ENCODE measurements at places on chromosomes 12 and 14.
A peak's percentile ranks its signal among the peaks of the same experiment; 100 is the strongest.

DNA sequence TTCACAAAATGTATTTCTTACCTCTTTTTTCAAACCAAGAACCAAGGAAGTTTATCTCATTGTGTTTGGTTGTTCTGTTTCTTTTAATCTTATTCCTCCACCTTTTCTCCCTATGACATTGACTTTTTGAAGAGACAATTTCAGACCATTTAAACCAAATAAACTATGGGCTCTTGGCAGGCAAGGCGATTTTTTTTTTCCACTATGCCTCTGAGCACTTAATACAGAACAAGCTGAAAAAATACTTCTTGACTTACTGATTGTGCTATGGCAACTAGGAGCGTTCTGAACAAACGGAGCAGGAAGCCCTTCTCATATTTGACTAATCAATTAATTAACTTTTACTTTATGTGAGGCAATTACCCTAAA lies 98.0 kb downstream of the ZNF664 start:
- no peak for DNase-seq

GRCh38 chr12:62841846-62842245 lies 93.1 kb downstream of the PPM1H start:
- no peak for DNase-seq

GRCh38 chr12:105107171-105107493 lies 399 bp upstream of the WASHC4 start:
- DNase-seq = no peak

DNA sequence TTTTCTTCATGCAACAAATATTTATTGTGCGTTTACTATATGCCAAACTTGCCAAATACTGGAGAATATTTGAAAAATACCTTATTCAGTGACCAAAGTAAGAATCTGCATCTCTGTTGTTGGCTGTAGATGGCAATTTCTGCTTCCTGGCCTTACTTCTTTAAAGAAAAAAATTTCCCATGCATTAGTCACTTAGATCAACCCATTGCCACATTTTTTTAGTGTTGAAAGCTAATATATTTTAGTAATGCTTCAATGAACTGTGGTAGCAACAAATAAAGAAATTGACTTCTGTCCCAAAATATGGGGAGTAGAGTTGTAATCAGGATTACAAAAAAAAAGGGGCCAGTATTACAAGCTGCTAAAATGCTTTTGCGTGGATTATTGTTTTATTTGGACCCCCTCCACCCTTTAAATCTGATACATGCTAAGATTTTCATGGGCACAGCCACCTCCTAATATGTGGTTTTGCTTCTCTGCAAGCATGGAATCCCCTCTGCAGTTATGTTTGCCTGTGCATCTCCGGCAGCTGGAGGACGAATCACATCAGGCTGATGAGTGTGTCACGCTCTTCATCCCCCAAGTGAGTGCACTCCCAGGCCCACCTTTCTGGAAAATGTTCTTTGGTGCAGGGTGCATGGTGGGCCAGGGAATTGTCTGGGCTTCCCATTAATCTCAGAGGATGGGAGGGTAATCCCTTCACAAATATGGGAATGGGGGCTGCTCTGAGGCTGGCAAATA lies 38.1 kb upstream of the PTCSC3 start:
- no peak for DNase-seq

DNA sequence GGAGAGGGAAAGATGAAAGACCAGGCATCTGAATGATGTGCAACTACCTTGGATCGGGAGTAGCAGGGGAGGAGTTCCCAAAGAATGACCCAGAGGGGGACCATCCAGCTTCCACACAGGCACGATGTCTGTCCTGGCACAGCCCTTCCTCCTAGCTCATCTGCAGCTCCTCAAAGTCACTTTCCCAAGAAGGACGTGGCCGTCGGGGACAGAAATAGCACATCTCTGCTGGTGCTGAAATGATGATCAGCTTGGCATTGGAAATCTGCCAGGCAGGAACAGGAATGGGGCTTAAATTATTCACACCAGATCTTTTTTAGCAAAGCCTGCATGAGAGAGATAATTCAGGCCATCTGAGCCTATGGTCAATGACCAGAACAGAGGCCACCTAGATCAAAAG lies 41.7 kb downstream of the TSPAN11 start:
- no peak for DNase-seq

DNA sequence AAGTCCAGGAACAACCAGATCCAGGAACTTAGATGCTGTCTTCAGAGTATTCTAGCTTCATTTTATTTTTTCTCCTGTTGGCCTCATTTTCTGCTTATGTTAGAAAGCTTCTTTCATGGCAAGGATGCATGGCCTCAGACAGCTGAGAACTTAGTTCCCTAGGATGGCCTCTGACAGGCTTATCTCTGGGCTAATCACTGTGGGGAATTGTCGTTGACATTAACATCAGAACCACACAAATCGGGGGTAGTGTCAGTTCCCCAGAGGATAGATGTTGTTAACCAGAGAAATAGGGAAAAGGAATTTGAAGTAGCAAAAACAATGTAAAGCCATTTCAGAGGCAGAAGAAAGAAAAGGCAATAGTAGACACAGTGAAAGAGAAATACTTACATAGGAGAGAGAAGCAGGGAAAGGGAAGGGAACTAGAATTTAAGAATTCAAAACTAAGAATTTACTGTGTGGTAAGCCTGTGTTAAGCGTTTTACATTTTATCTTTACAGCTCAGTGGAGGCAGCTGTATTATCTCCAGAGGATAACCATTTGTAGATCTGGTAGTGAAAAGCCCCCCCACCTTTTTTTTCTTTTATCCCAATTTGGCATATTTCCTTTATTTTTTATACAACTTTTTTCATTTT lies 21.8 kb downstream of the FUT8 start:
- no peak for DNase-seq

GRCh38 chr12:53166837-53167236 lies 13.7 kb upstream of the ZNF740 start:
- no peak for DNase-seq

- DNase-seq = no peak
Observed at GRCh38 chr12:97446895-97447294, 15.7 kb upstream of the RMST start.

DNA sequence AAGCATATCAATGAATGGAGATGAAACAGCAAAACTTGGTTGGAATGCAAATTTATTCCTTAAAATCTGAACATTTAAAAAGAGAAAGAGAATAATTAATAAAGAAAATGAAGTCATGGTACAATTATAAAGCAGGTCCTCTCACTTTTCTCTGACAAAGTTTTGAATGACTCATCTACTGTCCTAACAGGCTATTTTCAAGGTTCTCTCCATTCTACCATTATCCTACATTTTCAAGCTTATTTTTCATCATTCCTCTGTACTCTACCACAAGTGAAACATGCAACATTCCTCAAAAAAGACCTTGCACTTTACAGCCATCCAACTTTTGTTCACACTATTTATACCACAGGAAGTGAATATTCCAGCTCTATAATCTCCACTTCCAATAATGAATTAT lies 36.9 kb upstream of the AP4S1 start:
- DNase-seq = no peak

DNA sequence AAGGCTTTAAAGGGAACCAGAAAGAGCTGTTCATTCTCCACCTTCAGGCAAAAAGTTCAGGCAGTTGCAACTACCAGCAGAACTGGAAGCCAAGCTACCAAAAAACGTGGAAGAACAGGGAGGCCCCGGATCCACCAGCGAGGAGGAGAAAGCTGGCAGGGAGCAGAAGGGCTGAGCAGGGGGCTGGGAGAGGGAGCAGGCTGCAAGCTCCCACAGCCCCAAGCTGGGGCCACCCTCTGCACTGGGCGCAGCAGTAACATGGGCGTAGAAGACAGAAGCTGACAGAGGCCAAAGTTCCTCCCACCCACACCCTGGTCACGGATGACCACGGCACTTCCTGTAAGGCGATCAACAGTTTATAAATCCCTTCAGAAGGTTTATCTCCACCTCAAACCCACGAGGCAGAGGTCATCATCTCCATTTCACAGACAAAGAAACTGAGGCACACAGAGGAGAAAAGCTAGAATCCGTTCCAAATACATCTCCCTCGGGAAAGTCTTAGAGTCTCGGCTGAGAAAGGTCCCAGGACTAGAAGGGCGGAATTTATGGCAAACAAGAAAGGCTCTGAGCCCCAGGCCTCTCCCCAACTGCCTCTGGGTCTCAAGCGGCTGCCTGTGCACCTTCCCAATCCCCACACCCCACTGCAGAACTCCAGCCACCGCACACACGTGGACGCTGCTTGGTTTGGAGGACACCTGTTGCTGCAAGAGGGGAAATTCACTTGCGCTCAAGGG lies 1.8 kb downstream of the CCDC85C start:
- DNase-seq = no peak

- DNase-seq = no peak
Observed at GRCh38 chr12:68317047-68317667, 15.0 kb downstream of the MDM1 start.

DNA sequence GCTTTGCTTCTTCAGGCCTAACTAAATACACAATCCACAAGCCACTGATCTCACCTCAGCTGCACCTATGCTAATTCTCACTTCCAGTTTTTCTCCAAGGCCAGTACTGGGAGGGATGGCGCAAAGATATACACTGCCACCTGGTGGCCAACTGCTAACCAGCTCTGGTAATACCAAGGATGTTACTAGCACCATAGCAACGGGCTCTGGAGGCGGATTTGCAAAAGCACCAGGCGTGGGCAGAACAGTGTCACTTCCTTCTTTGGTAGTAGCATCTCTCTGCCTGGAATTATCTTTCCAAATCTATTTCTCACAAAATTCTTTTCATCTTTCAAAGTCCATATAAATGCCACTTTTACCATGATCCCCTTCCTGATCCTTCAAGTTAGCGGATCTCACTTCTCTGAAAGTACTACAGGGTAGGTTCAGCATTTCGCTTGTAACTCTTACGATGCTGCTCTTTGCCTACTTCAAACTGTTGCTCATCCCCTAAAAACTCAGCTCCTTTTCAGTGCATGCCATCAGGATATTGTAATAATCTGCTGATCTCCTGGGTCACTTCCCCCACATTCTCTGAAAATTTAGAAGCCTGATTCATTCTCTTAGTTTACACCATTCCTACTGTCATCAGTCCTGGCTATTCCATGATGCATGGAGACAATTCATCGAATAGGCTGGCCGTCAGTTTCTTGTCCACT lies 37.1 kb upstream of the FOXJ2 start:
- DNase-seq = peak; percentile 39

DNA sequence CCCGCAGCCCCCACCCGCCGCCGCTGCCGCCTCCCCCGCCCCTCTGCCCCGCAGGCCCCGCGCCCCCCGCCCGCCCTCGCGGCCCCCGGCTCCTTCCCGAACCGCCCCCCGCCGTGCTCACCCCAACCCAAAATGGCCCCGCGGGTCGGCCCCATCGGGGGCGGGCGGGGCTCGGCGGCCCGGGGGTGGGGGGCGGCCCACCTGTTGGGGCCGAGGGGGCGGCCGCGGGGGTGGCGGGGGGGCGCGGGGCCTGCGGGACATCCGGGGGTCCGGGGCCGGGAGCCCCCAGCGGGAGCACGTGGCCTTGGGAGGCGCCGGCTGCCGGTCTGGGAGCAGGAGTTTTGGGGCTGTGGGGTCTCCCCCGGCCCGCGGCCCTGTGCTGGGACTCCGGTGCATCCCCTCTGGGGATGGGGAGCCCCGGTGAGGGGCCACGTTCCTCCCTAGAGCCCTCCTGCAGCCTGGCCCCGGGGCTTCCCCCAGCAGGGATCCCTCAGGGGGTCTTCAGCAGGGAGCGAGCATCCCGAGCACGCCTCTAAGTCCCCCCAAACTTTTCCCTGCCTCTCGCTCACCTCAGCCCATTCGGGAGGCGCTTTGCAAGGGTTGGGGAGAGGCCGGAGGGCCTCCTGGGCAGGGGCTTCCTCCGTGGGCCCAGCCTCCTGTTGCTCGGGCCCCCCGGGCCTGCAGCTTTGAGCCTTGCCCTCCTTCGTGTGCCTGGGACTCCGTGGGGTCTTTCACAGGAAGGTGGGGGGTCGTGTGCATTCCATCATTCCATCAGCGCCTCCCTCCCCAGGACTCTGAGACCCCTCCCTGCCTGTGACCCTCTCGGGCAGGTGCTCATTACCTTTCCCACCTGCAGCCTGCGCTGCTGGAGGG lies 710 bp downstream of the MTA1 start:
- DNase-seq = no peak

DNA sequence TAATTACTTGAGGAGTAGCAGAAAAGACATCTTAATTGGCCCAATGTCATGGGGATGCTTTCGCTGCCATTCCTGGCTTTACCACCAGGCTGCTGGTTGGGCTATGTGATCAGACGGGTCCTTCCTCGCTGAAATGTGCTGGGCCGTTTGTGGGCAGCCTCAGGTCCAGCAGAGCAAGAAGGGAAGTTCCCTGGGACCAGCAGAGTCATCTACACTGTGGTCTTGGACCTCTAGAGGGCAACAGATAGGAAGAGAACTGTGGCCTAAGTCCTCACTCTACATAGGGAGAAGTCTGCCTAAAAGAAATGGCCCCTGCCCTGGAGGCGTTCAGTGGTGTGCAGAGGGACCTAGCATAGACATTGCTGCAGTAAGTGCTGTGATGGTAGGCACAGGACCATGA lies 10.9 kb downstream of the EVL start:
- DNase-seq = no peak

- no peak for DNase-seq
Observed at GRCh38 chr14:68824517-68825347, 31.9 kb upstream of the ZFP36L1 start.

- DNase-seq = no peak
Observed at GRCh38 chr14:106378191-106378590, 851.8 kb downstream of the TMEM121 start.

DNA sequence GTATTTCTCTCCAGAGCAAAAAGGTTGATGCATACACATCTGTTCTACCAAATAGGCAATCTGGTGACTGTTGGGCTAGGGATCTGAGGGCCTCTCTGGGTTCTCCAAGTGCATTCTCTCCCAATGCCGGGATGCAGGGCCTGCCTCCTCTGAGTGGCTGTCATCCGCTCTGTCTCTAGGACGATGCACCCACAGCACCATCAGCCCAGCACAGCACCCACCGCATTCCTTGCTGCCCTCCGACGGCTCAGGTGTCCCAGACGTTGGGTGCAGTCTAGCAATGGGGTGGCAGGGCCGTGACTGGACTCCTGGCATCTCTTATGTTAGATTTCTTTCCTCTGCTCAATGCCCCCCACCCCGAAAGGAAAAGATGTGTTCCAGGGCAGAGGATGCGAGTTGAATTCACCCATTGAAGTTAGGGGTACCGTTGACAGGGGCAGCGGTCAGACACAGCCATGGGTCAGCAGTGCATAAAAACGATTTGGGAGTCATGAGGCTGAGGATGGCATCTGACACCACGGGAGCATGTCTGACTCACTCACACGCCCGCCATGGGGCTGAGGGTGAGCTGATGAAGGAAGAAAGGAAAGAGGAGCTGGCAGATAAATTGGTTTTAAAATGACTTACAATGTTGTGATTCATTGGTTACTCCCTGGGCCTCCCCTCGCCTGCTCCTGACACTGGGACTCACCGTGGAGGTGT lies 93.2 kb upstream of the C14orf180 start:
- DNase-seq = no peak

GRCh38 chr14:60760644-60761364 lies 26.2 kb downstream of the MNAT1 start:
- no peak for DNase-seq

DNA sequence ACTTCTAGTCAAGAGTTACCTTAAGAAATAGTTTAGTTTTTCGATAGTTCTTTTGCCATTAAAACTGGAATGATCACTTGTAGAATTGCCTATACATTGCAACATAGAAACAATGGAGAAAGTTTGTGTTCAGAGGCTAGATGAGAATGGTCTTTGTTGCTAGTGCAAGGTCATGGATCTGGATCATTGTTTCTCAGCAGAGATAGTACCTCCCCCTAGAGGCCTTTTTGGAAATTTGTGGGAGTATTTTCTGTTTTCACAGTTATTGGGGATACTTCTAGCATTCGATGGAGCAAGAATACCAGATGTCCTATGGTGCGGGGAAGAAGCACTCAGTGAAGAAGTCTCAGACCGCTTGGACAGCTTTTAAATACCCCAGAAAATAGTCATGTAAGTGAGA lies 138.8 kb upstream of the HMGA2 start:
- no peak for DNase-seq

- peak; percentile 30 for DNase-seq
Observed at GRCh38 chr12:100279607-100280244, 12.7 kb downstream of the SCYL2 start.

Measured in epithelial cell of proximal tubule (primary cell).